D341Med (cell line): ENCODE measurements at places on chromosomes 7 and 10.

DNA sequence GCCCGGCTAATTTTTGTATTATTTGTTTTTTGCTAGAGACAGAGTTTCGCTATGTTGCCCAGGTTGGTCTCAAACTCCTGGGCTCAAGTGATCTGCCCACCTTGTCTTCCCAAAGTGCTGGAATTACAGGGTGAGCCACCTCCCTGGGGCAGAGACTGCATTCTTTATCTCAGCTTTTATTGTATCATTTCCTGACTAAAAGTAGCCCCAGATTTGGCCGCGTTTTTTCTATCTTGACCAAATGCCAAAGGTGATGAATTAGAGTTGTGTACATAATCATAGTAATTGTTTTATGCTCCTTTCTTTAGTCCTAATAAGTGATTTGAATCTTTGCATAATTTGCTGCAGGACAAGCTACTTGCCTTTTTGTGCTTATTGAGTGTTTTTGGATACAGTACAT, 3.1 kb upstream of the SMNDC1 start:
- no peak for DNase-seq

GRCh38 chr10:67790534-67791408, 47.2 kb downstream of the DNAJC12 start:
- DNase-seq: no peak

GRCh38 chr7:41955893-41956675, 253.2 kb upstream of the INHBA start:
- DNase-seq: peak; percentile 77

- no peak for DNase-seq
These were observed 78.0 kb downstream of the FAM13C start for GRCh38 chr10:59284118-59284975.

DNA sequence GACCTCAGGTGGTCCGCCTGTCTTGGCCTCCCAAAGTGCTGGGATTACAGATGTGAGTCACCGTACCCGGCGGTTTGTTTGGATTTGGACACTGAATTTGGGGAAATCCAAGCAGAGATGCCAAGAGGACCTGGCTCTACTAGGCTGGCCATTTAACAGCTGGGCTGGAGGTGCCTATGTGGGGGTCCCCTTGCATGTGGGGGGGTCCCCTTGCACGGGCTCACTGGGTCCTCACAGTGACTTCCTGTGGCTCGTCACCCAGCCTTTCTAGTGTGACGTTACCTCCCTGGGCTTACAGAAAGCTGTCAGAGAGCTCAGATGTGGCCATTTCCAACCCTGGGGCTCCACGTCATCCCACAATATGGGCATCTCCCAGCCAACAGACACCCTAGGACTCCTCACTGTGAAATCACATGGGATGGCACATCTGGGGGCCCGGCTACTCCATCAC, 49.3 kb upstream of the GNA12 start:
- DNase-seq: no peak

GRCh38 chr10:58282615-58283014, 13.7 kb downstream of the CISD1 start:
- no peak for DNase-seq

DNA sequence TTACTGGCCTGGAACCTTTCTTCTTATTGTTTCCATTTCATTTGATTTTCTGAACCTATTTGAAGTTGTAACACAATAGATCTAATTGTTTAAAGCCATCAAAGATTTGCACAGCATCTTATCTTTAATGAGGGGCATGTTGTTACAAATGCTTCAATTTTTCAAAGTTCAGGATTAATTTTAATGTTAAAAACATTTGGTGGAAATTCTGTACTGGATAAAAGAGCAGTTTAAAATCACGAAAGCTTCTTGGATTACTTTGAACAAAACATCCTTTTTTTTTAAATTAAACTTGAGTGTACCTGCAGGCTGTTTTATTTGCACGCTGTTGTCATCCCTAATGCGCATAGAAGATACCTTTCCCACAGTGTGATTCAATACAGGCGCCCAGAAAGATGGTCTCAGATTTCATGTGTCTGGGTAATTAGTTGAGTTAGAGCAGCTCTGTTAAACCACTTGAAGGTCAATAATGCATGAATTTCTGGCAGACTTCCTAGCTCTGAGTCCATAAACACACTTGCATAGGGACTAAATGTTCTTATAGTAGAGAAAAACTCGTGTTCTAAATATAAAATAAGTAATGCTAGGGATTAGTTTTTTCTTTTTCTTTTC, 29.3 kb upstream of the DDX50 start:
- DNase-seq: peak; percentile 23

GRCh38 chr10:13168781-13169180, 7.4 kb downstream of the MCM10 start:
- DNase-seq: no peak

- peak; percentile 82 for DNase-seq
These were observed 504 bp upstream of the BMPER start for GRCh38 chr7:33904681-33905388.

GRCh38 chr10:8815969-8816368, 761.5 kb downstream of the GATA3 start:
- no peak for DNase-seq

- peak; percentile 69 for DNase-seq
These were observed 164.3 kb downstream of the BTAF1 start for GRCh38 chr10:92087750-92088395.

DNA sequence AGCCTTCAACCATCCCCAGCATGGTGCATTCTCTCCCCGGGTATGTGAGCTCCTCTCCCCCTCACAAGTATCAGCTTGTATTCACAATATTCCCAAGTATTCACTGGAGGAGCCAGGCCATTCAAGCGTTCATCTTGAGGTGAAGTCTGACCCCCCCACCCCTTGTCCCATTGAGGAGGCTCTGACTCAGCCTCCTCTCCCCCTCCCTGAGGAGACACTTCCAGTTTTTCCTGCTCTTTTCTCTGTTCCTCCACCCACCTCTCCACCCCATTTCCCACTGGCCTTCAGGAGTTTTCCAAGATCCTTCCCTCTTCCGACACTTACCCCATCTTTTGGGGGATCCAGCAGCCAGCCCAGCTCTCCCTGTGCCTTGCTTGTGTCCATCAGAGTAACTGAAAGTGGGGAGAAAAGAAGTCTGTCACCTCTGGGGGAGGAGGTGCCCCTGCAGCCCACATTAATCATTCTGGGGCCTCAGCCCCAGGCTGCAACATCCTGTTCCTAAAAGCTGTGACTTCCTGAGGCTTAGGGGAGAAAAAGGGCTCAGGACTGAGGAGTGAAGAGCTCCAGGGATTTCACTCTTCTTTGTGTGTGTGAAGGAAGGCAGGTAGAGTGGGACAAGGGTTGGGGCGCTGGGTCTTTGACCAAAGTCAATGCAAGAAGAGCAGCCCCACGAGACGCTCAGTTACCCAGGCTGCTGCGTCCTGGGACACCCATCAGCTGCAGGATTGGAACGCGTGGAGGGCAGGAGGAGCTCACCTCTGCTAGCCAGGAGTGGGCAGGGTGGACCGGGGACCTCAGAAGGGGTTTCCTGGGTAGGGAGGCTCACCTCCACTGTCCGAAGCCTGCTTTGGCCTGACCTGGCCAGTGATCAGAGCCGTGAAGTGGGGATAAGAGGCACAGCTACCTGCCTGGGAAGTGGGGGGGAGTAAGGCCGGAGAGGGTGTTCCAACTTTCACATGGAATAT, 1.1 kb downstream of the EPHA1 start:
- DNase-seq: no peak

DNA sequence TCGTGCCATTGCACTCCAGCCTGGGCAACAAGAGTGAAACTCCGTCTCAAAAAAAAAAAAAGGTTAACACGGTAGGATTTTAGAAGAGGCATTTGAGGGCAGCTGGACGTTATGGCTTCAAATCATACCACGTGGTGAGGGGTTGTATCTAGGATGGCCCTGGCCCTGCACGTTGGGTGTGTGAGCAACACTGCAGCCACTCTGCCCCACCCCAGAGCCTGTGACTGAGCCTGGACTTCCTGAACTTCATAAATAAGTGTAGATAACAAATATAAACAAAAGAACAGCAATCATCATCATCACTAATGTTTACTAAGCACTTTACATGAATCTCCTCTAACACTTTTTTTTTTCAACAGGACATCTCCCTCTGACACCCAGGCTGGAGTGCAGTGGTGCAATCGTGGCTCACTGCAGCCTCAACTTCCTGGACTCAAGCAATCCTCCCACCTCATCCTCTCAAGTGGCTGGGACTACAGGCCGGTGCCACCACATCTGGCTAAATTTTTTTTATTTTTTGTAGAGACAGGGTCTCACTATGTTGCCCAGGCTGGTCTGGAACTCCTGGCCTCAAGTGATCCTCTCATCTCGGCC, 169.5 kb upstream of the FRMD4A start:
- DNase-seq: no peak

GRCh38 chr7:1579481-1580421, 9.9 kb upstream of the PSMG3 start:
- peak; percentile 90 for DNase-seq
